Umbilical cord (tissue), 2 donors: ENCODE measurements at places on chromosomes 6 and 20.
A peak's percentile ranks its signal among the peaks of the same experiment; 100 is the strongest.

GRCh38 chr6:103826209-103826608 is 1033.5 kb downstream of the HACE1 start:
- no peak for DNase-seq

DNA sequence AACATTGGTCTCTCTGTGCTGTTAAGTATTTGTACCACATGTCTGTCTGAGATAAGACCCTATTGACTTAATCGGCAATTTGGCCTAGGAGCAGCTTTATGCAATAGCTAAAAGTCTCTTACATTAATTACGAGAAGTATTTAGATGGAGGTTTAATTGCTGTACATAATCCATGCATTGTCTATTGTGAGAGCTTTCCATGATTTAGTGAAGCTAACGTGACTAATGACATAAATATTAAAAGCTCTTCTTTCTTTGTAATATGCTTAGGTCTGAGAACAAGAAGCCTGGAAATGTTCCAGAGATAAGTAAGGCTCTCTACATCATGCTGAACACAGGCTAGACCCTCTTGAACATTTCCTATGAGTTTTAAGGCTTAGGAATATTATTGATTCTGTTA is 32.7 kb upstream of the FAM83B start:
- DNase-seq = peak; percentile 34

GRCh38 chr6:84249724-84250123 is 22.3 kb upstream of the CEP162 start:
- peak; percentile 30 for DNase-seq

- no peak for DNase-seq
Measured at GRCh38 chr6:105200133-105200730, 20.4 kb upstream of the POPDC3 start.

DNA sequence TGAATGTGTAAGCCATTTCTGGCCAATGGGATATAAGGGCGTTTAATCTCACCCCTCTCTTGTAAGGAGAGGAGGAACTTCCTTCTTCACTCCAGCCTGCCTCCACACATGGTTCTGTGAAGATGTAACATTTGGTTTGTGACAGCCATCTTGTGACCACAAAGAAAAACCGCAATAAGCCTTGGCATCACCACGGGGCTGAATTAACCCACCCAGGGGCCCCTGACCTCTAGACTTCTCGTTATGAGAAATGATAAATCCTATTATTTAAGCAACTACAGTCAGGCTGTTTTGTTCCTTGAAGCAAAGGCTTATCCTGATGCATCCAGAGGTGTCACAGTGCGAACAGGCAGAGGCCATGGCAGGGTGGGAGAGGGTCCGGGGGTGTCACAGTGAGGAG is 139.7 kb downstream of the CDC5L start:
- DNase-seq = no peak

- no peak for DNase-seq
Measured at GRCh38 chr20:24878657-24879056, 70.4 kb upstream of the CST7 start.

DNA sequence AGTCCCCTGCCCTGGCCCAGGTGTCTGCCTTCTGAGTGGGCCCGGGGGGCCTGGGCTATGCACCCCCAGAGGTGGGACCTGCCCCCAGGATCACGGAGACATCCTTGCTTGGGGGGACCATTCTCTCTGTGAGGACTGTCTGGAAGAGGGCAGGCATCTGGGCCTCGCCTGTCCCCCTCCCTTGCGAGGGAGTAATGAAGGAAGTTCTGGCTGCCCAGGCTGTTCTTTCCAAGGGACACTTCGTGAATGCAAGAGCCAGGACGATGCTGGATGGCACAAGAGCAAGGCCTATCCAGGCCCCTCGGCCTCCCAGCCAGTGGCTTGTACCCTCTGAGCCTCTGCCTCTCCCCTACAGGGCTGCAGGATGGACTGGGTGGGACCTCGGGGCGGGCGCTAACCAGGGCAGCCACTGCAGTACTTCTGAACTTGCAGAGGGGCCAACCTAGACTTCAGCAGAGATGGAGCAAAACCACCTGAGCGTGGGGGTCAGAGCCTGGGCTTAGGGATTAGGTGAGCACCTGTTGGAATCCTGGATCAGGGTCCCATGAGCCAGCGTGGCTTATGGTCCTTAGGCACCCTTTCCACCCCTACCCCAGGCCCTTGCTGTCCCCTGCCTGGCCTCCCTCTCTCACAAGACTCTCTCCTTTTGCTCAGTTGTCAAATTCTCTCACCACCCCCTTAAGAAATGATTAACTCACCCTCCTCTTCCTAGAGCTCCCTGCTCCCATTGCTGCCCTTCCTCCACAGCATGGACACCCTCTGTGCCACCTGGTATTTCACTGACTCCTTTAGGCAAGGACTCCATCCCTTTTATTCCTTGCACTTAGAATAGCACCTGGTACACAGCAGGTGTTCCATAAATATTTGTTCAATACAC is 53.2 kb downstream of the CTCFL start:
- DNase-seq = no peak

GRCh38 chr20:22686097-22686496 is 101.7 kb upstream of the FOXA2 start:
- peak; percentile 78 for DNase-seq

GRCh38 chr6:136823128-136823660 is 802 bp downstream of the PEX7 start:
- DNase-seq = no peak

- no peak for DNase-seq
Measured at GRCh38 chr20:363319-364078, 16.6 kb downstream of the NRSN2 start.

DNA sequence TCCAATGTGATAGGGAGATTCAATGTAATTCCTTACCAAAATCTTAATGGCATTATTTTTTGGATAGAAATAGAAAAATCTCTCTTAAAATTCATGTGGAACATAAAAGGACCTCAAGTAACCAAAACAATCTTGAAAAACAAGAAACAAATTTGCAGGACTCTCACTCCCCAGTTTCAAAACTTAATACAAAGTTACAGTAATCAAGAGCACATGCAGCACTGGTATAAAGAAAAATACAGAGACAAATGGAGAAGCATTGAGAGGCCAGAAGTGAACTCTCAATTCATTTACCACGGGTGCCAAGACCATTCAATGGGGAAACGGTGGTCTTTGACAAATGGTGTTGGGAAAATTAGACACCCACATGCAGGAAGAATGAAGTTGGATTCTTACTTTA is 7.8 kb upstream of the TSBP1 start:
- DNase-seq = no peak

DNA sequence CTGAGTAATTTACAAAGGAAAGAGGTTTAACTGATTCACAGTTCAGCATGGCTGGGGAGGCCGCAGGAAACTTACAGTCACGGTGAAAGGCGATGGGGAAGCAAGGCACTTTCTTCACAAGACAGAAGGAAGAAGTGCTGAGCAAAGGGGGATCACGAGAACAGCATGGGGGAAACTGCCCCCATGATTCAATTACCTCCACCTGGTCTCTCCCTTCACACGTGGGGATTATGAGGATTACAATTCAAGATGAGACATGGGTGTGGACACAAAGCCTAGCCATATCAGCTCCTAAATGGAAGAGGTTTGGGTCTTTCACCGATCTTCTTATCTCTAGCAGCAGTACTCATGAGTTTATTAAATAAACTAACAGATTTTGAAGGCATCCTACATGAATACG is 152.9 kb upstream of the RUNX2 start:
- DNase-seq = no peak

DNA sequence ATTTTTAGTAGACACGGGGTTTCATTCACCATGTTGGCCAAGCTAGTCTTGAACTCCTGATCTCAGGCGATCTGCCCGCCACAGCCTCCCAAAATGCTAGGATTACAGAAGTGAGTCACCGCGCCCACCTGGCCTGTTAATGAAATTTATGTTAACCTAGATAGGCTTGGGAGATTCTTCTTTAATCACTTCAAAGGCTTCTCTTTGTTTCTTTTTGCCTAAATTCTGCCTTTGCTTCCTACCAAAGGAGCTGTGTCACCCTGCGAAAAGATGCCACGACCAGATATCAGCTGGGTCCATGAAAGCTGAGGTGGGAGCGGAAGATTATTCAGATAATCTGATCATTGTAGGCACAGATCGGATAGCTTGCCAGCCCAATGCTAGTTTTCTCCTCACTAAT is 75.3 kb downstream of the GMPR start:
- no peak for DNase-seq

GRCh38 chr20:51174536-51174935 is 151.6 kb upstream of the KCNG1 start:
- no peak for DNase-seq

DNA sequence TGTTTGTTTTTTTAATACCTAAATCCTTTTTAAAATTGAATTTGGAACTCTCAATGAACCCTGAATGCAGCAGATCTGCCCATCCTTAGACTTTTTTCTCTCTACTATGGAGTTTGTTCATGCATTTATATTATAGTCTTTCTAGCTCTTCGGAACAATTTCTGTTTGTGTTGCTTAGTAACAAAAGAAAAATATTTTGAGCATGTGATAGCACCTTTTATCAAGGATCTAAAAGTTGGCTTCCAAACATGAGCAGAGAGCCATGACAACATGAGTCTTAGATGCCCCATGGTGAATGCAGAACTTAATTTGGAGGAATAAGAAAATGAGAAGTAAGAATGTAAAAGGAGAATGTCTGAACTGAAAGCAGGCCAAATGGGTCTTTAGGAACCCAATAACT is 133.7 kb downstream of the EDN1 start:
- DNase-seq = no peak

DNA sequence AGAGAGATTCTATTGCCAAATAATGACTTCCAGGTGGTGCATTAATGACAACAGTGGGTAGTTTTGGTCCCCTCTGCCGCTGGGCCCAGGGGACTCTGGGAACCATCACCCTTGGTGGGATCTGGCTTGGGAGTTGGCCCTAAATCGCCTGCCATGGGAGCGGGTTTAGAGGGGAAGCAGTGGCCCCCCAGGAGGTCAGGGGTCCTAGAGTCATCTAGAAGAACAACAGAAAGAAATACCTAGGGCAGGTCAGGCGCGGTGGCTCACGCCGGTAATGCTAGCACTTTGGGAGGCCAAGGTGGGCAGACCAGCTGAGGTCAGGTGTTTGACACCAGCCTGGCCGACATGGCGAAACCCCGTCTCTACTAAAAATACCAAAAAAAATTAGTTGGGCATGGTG is 17.8 kb upstream of the ARFGEF2 start:
- DNase-seq = no peak

DNA sequence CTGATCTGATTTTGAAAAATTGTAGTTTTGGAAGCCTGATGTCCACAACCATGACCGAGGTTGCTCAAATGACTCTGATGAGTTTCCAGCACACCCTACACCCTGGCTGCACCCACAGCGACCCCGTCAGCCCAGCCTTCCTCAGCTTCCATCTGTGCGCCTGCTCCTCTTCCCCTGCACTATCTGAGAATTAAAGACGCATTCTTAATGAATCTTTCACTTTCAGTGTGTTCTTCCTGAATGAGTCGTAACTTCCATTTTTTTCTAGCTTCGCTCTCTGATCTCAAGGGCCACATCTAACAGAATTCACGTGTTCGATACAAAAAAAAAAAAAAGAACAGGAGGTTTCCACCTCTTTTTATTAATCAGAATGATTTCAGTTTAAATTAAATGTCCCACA is 21.3 kb upstream of the RREB1 start:
- no peak for DNase-seq

DNA sequence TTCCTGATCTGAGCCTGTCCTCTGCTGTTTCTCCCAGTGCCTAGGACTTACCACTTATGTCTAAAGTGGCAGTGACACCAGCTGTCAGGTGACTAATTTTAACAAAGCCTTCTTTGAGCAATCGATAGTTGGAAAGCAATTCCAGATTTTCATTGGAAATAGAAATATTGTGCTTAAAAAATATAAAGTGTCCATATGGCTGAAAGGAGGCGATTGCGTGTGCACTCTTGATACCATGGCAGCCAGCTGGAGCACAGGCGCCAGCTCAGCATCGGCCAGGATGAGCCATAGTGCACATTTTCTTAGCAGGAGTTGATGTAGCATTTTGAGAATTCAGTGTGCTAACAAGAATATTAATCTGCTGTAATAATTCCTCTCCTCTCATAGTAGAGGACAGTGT is 70.0 kb downstream of the LRRC1 start:
- no peak for DNase-seq

DNA sequence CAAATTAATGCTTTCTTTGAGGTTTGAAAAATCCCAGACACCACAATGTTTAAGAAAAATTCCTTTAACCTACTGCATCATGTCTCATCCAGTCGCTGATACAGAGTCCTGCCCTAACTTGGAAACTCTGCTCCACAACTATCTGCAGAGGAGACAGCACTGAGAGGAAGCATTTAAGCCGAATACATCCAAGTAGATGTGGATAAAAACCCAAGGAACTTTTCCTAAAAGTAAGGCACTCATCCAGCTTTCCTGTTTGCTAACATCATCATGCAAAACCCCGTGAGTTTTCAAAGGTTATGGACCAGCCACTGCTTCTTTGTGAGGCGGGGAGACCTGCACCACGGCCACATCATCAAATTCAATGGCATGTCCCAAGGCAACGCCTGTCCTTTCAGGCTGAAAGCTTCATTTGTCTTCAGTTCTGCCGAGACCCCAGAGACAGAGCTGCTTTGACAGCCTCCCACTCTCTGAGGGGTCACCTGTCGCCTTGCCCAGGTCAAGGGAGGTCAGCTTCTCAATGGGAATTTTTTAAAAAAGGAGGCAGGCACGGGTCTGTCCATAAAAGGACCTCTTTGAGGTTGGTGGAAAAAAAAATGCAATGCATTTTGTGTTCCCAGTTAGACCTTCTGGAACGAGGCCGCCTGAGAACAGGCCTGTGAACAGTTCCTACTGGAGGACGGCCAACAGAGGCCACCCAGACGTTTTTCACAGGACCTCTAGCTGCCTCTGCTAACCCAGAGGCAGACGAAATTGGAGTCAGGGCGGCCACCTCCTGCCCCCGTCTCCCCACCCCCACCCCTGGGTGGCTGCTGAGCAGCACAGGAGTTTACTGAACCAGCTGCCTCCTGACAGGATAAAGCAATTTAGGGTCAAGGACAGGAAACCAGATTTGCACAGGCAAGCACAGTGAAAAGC is 142.5 kb upstream of the HDDC2 start:
- peak; percentile 90 for DNase-seq

GRCh38 chr6:22789315-22789714 is 219.9 kb downstream of the HDGFL1 start:
- DNase-seq = peak; percentile 78

- DNase-seq = peak; percentile 75
Measured at GRCh38 chr6:14804001-14804784, 441.7 kb upstream of the JARID2 start.

DNA sequence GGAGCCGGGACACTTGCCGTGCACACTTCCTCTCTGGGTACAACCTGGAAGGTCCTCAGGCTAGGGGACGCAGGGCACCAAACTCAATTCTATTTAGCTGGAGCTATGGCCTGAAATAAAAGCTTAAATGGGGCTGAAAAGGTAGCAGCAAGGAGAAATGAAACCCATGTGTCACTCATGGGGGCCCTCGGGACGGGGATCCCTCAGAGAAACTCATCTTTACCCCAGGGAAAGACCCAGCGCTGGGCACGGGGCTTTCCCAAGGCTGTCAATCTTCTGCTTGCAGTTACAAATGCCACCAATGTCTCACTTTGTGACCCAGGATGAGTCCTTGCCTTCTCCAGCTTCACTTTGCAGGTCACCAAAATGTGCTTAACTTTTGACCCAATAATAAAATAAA is 16.5 kb downstream of the SNAI1 start:
- DNase-seq = no peak
